ENCODE measurements at places on chromosomes 7 and 10. TPM values are rescaled to one million over a fixed set of nuclear protein-coding genes. Genes with fewer than 3 reads are reported as not detected.

The CARD11 gene
- total RNA-seq, result 0.50 TPM

The ZNF736 gene
- total RNA-seq, result 0.06 TPM

The NPY gene
- total RNA-seq, result not detected

The DPYSL4 gene
- 1.3 TPM for total RNA-seq

The TEX36 gene
- total RNA-seq, result not detected

The OR9A2 gene
- total RNA-seq, result not detected

The CAV1 gene
- total RNA-seq, result 154 TPM

The RSPH10B2 gene
- not detected for total RNA-seq

GRCh38 chr10:70756700-70757360 lies 28.3 kb downstream of the TBATA start:
- no peak for DNase-seq
- no peaks in the 10 kb centered on the region for H3K4me1 ChIP-seq
- no peaks in the 10 kb centered on the region for H3K36me3 ChIP-seq
- H3K27me3 ChIP-seq, result no peaks in the 10 kb centered on the region
- H3K27ac ChIP-seq, result no peak overlapping the region
- H3K4me3 ChIP-seq, result no peak overlapping the region

GRCh38 chr10:91875156-91875555 lies 34.1 kb downstream of the FGFBP3 start:
- H3K27me3 ChIP-seq, result no peaks in the 10 kb centered on the region
- H3K4me1 ChIP-seq, result no peaks in the 10 kb centered on the region
- H3K27ac ChIP-seq, result no peak overlapping the region
- no peak for DNase-seq
- H3K4me3 ChIP-seq, result no peak overlapping the region

DNA sequence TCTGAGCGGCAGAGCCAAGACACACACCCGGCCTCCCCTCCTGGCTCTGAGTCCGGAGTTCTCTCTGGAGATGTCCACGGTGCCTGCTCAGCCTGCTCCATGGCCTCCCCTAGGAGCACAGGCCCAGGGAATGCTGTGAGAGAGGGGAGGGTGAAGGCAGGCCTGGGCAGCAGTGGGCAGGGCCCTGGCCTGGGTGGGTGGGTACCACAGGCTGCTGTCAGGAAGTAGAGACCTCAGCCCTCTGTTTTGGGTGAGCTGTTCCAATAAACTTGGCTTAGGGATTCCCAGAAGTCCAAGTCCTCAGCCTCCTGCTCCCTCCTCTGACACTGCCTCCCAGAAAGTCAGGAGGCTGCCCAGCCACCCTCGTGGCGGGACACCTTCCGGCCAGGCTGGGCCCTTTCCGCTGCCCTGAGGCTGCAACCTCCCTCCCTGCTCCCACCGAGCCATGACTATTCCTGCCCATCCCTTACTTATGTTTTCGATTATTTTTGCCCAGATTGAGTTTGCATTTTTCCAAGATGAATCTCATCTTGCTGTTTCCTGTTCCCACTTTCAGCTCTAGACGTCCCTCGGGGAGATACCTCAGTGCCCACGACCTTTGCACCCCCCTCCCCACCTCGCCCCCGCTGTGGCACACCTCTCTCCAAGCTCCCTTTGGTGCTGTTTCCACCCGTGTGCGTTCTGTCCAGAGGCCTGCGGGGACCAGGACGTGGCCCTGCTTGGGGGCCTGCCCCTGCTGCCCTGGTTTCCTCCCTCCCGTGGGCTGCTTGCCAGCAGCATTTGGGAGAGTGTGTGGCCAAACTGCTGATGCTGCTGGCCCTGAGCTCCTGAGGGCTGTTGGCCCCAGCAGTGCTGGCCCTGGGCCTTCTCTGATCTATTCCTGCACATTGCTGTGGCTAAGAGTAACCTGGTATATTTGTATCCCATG lies 5.8 kb upstream of the POLM start:
- H3K4me3 ChIP-seq, result no peak overlapping the region
- H3K36me3 ChIP-seq, result no peaks in the 10 kb centered on the region
- no peaks in the 10 kb centered on the region for H3K27me3 ChIP-seq

GRCh38 chr10:66836771-66837170 lies 89.1 kb upstream of the LRRTM3 start:
- no peaks in the 10 kb centered on the region for H3K36me3 ChIP-seq
- H3K4me1 ChIP-seq, result no peaks in the 10 kb centered on the region
- H3K27me3 ChIP-seq, result no peaks in the 10 kb centered on the region
- no peak overlapping the region for H3K27ac ChIP-seq

- no peak overlapping the region for H3K27ac ChIP-seq
- no peak for DNase-seq
- no peak overlapping the region for H3K4me3 ChIP-seq
Measured at GRCh38 chr10:30562787-30563186, 66.8 kb downstream of the LYZL2 start.

DNA sequence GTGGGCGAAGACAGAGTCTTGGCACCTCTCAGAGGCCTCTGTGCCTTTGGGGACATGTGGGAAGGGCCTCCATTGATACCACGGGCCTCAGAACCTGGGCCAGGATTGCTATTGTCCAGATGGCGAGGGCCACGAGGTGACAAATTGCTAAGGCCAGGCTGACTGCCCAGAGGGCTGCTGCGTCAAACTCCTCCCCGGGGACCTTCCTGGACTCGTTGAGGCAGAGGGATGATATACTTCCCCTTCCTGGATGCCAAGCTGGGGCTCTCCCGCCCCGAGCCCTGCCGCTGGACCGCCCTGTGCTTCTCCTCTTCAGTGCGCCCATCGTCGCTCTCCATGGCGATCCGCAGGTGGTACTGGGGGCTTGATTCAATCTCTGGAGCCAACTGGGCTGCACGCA lies 58.9 kb downstream of the LRRC72 start:
- H3K4me3 ChIP-seq, result no peak overlapping the region
- no peaks in the 10 kb centered on the region for H3K27me3 ChIP-seq
- no peaks in the 10 kb centered on the region for H3K4me1 ChIP-seq
- H3K27ac ChIP-seq, result no peak overlapping the region
- DNase-seq, result no peak

- H3K4me1 ChIP-seq, result no peaks in the 10 kb centered on the region
- no peak overlapping the region for H3K27ac ChIP-seq
- peak; percentile 60 for DNase-seq
- peaks cover 48% of the 10 kb centered on the region for H3K36me3 ChIP-seq
Measured at GRCh38 chr10:103605359-103606096, 112.0 kb downstream of the NEURL1 start.

- no peaks in the 10 kb centered on the region for H3K4me1 ChIP-seq
- peaks cover 64% of the 10 kb centered on the region for H3K27me3 ChIP-seq
Measured at GRCh38 chr10:101283762-101284100, 54.5 kb upstream of the LBX1 start.

GRCh38 chr10:96840841-96841518 lies 8.9 kb downstream of the LCOR start:
- no peak overlapping the region for H3K27ac ChIP-seq
- H3K36me3 ChIP-seq, result peaks cover 16% of the 10 kb centered on the region
- H3K4me3 ChIP-seq, result no peak overlapping the region
- H3K4me1 ChIP-seq, result peaks cover 25% of the 10 kb centered on the region
- no peaks in the 10 kb centered on the region for H3K27me3 ChIP-seq

GRCh38 chr7:47814905-47815613 lies 133.2 kb downstream of the PKD1L1 start:
- H3K36me3 ChIP-seq, result no peaks in the 10 kb centered on the region
- H3K4me1 ChIP-seq, result peaks cover 39% of the 10 kb centered on the region
- peak; percentile 56 for DNase-seq
- H3K27me3 ChIP-seq, result no peaks in the 10 kb centered on the region

DNA sequence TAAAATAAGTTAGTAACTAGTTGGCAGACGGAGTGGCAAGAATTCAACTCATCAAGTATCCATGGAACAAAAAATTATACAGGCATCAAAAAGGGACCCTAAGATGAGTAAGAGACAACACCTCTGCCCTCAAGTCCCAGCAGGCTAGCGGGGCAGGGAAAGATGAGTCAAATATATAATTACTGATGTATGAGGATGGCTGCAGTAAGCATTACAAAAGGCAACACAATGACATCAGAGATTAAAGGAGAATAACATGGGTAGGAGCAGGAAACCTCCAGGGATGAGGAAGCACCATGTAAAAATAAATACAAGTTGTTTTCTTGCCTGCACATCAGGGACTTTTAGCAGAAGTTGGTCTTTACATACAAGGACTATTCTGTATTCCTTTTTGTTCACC lies 49.4 kb downstream of the SCRN1 start:
- no peaks in the 10 kb centered on the region for H3K27me3 ChIP-seq
- no peak overlapping the region for H3K4me3 ChIP-seq
- H3K36me3 ChIP-seq, result peaks cover 86% of the 10 kb centered on the region
- no peak overlapping the region for H3K27ac ChIP-seq
- no peaks in the 10 kb centered on the region for H3K4me1 ChIP-seq
- no peak for DNase-seq

- no peaks in the 10 kb centered on the region for H3K27me3 ChIP-seq
- no peak for DNase-seq
- peaks cover 19% of the 10 kb centered on the region for H3K36me3 ChIP-seq
- peaks cover 5% of the 10 kb centered on the region for H3K4me1 ChIP-seq
- no peak overlapping the region for H3K4me3 ChIP-seq
Measured at GRCh38 chr10:87733081-87733480, 73.4 kb downstream of the PAPSS2 start.

DNA sequence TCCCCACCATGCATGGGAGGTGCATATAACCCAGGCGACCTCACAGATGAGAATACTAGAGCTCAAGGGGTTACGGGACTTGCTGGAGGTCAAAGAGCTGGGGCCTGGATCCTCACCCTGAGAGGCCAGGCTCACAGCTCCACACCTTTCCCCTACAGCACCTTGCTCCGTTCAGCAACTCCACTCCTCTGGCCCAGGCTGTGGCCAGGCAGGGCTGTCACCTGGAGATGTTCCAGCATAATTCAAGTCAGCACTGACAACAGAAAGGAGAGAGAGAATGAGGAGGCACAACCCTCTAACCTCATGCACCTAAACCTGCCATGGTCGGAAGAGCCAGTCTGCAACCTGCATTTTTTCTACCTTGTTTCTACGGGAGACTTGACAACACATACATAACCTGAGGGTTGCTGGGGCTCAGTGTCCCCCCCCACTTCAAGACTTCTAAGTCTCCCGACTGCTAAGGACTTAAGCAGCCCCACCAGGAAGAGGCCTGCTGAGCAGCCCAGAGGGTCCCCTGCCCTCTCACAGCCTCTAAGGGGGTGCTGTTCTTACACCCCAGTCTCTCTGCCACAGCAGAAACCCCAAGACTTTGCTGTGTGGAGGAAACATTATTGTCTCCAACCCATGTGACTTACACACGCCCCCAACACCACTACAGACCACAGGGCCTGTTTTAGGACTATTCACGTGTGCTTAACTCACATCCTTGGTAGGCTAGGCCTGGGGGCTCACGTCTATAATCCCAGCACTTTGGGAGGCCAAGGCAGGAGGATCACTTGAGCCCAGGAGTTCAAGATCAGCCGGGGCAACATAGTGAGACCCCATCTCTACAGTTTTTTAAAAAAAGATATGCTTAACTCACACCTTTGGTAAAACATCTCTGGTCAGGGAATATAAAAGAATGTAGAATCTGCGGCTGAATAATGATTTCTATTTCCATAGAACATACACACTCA lies 175.6 kb downstream of the FAM107B start:
- no peaks in the 10 kb centered on the region for H3K27me3 ChIP-seq
- DNase-seq, result peak; percentile 19
- no peak overlapping the region for H3K27ac ChIP-seq

GRCh38 chr10:96249264-96249663 lies 22.1 kb downstream of the BLNK start:
- H3K36me3 ChIP-seq, result no peaks in the 10 kb centered on the region
- H3K27me3 ChIP-seq, result 0 out of 2 replicates have a peak, but pooled peaks cover 3% of the 10 kb centered on the region
- DNase-seq, result no peak
- H3K4me3 ChIP-seq, result no peak overlapping the region

GRCh38 chr7:17830206-17830605 lies 110.1 kb downstream of the SNX13 start:
- no peaks in the 10 kb centered on the region for H3K36me3 ChIP-seq
- no peak overlapping the region for H3K27ac ChIP-seq
- DNase-seq, result no peak
- H3K4me1 ChIP-seq, result no peaks in the 10 kb centered on the region

DNA sequence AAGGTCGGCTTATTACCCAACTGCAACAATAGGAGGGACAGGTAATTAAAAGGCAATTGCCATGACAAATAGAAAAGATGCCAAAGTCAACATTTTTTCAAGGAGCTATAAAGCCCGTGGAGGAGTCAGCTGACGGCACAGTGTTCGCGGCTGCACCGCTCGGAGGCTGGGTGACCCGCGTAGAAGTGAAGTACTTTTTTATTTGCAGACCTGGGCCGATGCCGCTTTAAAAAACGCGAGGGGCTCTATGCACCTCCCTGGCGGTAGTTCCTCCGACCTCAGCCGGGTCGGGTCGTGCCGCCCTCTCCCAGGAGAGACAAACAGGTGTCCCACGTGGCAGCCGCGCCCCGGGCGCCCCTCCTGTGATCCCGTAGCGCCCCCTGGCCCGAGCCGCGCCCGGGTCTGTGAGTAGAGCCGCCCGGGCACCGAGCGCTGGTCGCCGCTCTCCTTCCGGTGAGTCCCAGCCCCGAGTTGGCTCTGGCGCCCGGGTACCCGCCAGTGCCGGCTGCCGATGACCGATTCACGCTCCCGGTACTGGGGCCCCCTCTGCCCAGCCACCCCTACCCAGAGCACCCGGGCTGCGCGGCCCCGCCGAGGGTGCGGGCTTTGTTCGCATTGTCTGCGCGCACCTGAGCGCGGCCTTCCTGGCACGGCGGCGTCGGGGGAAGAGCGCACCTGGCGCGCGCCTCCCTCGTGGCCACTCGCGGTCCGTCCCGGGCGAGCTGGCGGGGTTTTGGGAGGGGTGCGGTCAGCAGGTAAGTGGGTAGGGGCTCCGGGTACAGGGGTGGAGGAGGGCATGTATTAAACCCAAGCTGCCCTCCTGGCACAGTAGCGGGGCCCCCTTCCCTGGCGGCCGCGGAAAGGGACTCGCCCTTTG lies at the start of gene VWA2:
TSS of gene VWA2 (plus strand) at position 138 of the 877 bp plus-strand sequence. CDS start 9,460 bp downstream, outside the sequence.
- H3K4me3 ChIP-seq, result no peak within 1 kb of the TSS
- no peak for DNase-seq

- no peaks in the 10 kb centered on the region for H3K27me3 ChIP-seq
- no peak overlapping the region for H3K4me3 ChIP-seq
- H3K27ac ChIP-seq, result no peak overlapping the region
- H3K36me3 ChIP-seq, result no peaks in the 10 kb centered on the region
- DNase-seq, result no peak
Measured at GRCh38 chr10:44209811-44210210, 175.1 kb downstream of the CXCL12 start.

DNA sequence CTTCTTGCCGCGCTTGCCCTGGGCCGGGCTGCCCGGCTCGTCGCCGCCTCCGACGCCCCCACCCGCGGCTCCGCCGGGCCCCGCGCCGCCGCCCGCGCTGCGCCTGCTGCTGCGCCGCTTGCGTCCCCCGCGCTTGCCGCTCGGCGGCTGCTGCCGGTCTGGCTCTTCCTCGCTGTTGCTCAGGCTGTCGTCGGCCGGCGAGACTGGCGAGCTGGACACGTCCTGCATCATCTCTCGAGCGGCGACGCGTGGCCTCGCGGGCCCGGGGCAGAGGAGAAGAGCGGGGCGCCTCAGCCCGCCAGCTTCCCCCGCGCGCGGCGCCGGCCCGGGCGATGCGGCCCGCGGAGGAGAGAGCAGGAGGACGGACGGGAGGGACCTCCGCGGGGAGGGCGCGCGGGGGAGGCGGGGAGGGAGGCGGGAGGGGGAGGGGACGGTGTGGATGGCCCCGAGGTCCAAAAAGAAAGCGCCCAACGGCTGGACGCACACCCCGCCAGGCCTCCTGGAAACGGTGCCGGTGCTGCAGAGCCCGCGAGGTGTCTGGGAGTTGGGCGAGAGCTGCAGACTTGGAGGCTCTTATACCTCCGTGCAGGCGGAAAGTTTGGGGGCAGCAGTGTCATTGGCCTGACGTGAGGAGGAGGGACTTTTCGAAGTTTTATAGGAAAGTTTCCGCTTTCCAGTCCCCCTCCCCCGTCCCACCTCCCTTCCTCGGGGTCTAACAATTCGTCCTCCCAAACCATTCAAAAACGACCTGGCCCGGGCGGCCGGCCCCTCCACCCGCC lies at the start of gene TWIST1:
TSS of gene TWIST1 (minus strand) at position 546 of the 779 bp plus-strand sequence. CDS start at position 231, 315 bp downstream.
- H3K4me1 ChIP-seq, result peaks cover 45% of the 10 kb centered on the region
- H3K36me3 ChIP-seq, result peaks cover 49% of the 10 kb centered on the region
- H3K27me3 ChIP-seq, result no peaks in the 10 kb centered on the region
- peak within 1 kb of the TSS; percentile 93 for H3K4me3 ChIP-seq
- DNase-seq, result peak; percentile 97

Data from SJSA1 (cell line).